ENCODE measurements at places on chromosomes 6 and 20.

DNA sequence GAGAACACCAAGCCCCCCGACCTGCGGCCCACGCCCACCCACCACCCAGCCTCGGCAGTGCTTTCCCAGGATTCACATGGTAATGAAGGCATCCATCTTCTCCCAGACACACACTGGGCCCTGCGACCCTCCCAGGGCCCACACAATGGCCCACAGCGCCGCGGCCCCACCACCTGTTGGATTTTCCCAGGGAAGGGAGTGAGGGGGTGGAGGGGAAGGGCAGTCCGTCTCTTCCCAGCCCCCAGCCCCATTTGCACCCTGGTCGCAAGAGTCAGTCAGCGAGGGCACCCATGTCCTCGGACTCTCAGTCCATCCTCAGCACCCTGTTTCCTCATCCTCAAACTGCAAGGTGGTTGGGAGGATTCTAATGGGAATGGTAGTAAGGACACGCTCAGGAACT lies 23.7 kb upstream of the ID1 start:
- DNase-seq, result no peak

DNA sequence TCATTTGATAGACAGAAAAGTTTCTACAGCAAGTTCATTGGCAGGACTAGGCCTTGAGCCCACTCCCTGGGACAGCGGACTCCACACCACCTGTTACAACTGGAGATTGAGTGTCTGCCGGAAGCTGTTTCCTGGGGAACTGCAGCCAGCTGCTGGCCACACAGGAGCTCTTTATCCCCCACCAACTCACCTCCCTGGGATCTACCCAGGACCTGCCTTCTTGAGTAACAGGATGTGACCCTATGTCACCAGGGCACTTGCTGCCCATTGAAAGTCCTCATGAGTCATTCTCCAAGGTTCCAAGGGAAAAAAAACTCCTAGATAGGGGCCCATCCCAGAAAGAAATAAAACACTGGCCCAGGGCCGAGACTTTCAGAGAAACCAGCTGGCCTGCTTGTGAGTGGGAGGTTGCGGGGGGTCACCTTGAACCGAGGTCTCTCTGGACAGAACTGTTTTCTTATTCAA lies 37.4 kb upstream of the SLC9A8 start:
- DNase-seq, result peak; percentile 44

DNA sequence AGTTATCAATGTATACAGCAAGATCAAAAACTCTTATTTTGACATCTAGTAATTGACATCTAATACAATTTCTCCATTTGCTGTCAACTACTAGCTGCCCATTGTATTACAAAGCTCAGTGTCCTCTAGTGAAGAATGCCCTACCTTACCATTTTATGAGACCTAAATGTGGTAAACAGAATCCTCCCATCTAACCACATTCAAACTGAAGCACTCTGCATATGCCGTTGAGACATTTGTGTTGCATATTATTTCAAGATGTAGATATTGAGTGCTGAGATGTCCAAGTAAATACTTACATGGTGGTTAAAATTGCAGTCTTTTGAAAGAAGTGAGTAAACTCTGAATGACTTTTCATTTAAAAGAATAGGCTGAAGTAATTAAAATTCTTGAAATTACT lies 597 bp upstream of the GLYATL3 start:
- DNase-seq, result no peak

GRCh38 chr20:59364611-59365010 lies 64.2 kb downstream of the EDN3 start:
- DNase-seq, result no peak

DNA sequence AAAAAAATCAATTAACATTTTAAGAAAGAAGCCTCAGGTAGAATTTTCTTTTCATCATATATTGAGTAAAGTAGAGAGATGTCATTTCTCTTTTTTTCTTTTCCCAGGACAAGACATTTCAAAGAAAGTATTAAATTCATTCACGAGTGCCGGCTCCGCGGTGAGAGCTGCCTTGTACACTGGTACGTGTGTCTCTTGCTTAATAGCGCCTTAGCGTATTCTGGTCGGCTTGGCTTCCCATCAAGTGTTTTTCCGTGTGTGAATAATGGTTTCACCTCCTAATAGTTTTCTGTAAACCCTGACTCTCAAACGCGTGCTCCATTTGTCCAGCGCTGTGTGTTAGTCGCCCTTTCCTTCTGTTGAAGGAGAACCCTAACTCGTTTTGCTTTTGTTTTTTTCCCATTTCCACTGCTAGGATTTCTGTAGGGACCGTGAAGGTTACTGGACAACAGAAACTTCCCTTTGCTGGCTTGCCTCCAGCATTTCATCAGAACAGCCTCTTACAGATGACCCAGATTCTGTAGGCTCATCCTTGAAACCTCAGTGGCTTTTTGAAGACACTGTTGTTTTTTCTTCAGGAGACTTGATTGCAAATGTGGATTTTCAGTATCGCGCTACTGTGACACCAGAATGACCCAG lies 45.7 kb upstream of the IRF4 start:
- DNase-seq, result no peak

- no peak for DNase-seq
Observed at GRCh38 chr6:91447081-91447480, 860.2 kb upstream of the MAP3K7 start.

- DNase-seq, result no peak
Observed at GRCh38 chr20:24747881-24748595, 201.0 kb upstream of the CST7 start.

- DNase-seq, result no peak
Observed at GRCh38 chr20:54407459-54407858, 67.9 kb upstream of the DOK5 start.

DNA sequence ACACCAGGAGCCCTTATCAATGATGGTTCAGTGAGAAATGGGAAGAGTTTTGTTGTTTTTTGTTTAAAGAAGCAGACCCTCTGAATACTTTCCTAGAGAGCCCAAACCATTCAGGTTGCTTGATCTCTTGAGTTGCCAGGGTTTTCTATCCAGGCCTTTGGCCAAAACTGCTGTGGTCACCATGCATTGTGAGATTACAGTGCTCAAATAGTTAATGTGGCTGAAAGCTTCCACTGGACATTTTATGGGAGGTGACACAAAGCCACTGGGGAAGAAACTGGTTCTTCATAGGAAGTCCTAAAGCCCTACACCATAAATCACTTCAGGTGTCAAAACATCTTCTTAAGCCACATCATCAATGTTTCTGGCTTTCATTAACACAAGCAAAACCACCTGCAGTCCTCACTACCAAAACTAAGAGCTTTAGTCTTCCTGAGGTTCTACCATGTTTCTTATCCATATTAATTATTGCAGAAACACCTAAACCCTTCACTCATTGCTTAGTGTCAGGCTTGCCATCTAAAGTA lies 101.6 kb downstream of the IBTK start:
- no peak for DNase-seq

DNA sequence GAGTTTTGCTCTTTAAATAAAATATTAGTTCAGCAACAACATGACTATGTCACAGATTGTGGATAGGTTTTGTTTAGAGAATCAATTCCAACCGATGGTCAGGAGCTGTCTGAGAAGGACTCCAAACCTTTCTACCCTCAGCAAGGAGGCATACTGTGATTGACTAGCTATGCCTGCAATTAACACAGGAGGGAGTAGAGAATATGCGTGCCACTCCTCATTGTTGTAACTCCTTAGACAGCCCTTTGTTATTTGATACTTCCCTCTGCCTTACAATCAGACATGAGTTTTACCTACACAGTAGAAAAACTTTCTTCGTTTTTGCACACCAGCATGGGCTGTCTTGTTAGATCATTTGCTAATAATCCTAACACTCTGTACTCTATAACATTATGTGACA lies 796.5 kb downstream of the PRIM2 start:
- no peak for DNase-seq

GRCh38 chr20:17228624-17229061 lies 1.8 kb downstream of the PCSK2 start:
- DNase-seq, result no peak

- DNase-seq, result no peak
Observed at GRCh38 chr6:33699739-33700138, 11.8 kb downstream of the UQCC2 start.

DNA sequence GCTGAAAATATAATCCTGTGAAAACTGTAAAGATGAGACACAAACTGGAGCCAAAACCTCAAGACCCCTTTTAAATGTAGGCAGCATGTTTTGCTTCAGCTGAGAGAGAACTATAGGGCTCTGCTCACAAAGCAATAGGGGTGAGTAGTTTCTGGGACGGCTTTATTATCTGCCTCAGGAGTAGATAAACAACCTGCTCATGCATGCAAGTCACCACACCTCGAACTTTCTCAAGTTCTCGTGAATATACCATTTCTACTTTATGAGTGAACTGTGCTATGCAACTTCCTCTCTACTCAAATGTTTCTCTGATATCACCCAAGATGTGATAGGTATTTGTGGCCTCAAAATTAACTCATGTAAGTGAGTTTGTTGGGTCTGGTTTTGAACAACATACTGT lies 7.5 kb upstream of the OOEP start:
- no peak for DNase-seq

DNA sequence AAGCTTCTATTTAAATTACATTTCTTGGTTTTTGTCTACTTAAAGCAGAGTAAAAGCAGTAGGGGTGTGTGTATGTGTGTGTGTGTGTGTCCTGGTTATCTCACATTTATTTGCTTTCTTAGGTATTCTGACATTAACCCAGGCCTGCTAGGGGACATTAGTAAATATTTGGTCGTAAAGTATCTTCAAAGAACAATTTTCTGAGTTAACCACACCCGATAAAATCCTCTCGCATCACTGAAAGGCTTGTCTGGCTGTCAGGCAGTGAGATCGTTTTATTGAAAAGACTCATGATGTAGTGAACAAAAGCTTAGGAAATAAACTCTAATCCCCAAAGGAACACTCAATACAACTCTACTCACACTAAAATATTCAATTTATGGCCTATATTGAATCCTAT lies 77.9 kb downstream of the ZNF217 start:
- DNase-seq, result no peak

DNA sequence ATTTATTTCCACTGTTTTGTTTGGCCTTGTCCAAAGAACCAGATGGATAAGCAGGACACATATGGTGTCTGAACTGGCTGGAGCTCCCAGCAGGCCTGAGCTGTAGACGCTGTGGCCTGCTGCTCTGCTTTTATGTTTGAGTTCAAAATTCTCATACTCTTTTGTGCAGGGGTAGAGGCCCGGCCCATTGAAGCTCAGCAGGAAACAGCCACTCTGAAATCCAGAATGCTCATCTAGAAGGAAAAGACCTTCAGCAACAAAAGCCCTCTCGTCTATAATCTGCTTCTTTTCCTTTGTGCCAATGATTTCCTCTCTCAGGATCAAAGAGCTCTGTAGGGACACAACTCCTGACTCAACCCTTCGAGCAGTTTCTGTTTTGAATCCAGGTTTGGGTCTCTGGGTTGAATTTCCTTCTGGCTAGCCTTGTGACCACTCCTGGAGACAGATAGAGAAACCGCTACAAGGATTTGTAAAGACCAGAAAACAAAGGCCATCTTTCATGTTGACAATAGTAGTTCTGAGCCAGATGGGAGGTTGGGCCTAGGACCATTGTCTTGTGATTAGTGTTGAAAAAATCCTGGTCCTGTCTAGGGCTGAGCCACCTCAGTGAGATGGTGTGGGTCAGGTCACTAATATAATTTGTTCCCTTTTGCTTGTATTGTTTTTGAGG lies 446.7 kb downstream of the BCKDHB start:
- DNase-seq, result no peak

GRCh38 chr20:39600156-39600555 lies 638.0 kb downstream of the DHX35 start:
- DNase-seq, result no peak

All from adipocyte (in vitro differentiated cells).